Hematopoietic multipotent progenitor cell treated with erythropoietin and hydrocortisone succinate and interleukin-3 and kit ligand, for 6 days (in vitro differentiated cells): ENCODE measurements at places on chromosomes 16 and 17.

DNA sequence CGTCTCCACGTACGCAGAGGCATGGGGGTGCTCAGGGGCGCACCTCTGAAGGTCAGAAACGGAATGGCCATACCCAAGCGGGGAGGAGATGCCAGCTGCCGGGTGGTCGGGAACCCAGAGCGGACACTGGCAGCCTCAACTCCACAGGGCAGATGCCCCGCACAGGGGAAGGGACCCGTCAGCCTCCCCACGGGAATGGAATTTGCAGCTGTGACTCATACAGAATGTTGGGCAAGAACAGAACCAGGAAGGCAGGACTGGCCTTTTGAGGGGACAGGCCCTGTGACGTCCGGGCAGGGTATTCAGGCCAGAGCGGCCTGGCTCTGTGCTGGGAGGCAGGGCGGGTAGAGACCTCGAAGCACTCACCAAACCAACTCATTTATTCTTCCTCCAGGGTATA, 7.5 kb downstream of the TK1 start:
- no peak for DNase-seq

DNA sequence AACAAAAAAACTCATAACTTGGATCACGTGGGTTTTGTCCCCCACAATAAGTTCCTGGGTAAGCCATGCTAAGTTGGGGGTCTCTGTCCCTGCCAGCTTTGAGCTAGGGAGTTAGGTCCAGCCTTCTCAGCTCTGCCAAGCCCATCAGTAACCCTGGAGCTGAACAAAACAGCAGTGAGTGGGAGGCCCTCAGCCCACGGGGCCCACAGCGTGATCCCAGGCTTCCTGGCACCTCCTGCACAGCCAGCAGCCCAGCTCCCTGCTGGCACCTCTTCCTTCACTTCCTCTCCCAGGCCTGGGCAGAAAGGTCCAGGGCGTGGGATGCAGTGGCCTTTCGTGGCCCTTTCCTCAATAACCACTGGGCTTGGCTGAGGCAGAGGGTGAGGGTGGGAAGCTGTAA, 35.5 kb upstream of the CDC42EP4 start:
- DNase-seq, result no peak

- DNase-seq, result no peak
These were observed 2.8 kb downstream of the GRB7 start for GRCh38 chr17:39740357-39741111.

DNA sequence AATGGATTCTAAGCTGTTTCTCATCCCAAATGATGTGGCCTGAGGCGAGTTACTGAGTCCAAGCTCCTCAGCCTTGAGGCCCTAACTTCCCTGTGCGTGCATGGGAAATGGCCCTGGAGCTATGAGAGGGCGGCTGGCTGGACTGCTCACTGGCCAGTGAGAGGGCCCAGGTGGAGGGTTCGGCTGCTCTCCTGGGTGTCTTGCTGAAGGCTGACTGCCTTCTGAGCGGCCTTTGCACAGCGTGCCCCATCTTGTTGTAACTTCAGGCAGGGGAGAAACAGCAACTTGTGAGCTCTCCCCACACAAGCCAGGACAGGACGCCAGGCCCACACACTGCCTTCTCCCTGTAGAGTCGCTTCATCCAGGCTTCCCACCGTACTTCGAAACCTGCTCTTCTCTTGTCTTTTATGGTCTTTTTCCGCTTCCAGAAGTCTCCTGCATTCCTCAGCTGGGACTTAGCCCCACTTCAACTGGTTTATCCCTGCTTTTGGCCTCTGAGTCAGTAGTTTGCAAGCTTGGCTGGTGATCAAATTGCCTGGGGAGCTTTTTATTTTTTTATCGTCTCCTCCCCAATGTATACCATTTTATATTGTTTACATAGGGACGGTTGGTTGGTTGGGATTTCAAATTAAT, 13.3 kb downstream of the CDH3 start:
- DNase-seq, result no peak

DNA sequence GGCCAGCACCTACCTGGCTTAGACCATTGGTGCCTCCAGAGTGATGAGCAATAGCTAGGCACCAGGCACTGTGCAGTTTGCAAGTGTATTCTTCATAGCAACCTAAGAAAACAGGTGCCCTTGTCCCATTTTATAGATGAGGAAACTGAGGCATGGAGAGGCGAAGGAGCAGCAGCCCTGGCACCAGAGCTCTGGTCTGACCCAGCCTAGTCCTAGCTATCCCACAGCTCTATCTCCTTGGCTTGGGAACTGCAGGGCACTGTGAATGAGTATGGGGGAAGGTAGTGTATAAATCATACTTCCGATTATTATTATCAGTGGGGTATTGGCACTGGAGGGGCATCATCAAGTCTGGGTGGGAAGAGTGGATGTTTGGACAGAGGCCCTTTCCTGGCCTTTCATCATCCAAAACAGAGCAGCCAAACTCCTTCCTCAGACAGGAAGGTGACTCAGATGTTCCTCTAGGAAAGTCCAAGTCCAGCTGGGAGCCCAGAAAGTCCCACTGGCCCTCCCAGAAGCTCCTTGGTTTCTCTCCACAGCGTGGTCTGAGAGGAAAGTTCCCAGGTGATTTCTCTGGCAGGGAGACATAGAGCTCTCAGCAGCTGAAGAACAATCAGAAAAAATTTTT, 32.0 kb upstream of the PLLP start:
- DNase-seq, result no peak

GRCh38 chr16:53999841-54000240, 286.7 kb downstream of the IRX3 start:
- DNase-seq, result no peak

GRCh38 chr17:72176516-72176851, 55.7 kb downstream of the SOX9 start:
- no peak for DNase-seq

DNA sequence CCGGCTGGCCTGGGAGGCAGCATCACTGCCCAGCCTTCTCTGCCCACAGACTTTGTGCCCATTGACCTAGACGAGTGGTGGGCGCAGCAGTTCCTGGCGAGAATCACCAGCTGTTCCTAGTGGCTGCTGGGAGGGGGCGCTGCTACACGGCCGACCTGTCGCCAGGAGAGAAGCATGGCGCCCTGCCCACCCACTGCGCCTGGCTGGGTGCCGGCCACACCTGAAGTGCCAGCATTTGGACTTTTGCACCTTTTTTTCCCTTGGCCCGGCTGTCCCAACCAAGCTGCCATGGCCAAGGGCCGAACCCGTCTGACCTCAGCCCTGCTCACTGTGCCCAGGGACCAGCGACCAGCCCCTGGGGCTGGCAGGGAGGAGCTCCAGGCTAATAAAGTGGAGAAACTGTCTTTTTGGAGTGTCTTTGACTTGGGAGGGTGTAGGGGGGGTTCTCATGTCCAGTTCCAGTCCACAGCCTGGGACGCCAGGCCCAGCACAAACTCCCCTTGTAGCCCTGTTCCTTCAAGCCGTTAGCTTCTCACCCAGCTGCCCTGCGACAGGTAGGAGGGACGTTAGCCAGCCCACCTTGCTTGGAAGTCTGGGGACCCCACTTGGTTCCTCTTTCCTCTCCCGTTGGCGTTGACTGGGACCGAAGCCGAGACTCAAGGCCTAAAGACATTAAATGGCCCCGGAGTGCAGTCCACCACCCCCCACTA, 939 bp upstream of the WDR90 start:
- peak; percentile 78 for DNase-seq

GRCh38 chr17:66777689-66778225, 57.2 kb upstream of the CACNG5 start:
- DNase-seq, result peak; percentile 6

- peak; percentile 68 for DNase-seq
These were observed 22.5 kb upstream of the ENPP7 start for GRCh38 chr17:79707931-79708891.

DNA sequence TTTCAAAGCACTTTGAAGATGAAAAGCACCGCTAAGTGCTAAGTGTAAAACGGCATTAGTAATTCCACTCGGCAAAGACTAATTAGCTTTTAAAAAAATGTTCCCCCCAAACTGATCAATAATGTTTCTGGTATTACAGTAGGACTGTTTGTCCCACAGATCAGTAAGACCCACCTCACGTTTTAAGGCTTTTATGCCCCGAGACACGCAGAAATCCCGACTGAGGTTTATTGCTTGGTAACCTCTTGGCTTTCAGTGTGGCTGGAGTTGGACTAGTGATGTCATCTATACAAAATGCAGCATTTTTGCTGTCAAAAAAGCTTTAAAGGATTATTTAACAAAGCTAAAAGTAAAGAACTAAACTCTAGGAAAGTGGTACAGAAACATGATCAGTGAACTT, 414.6 kb upstream of the PSMD7 start:
- no peak for DNase-seq

GRCh38 chr16:72285324-72285723, 113.4 kb upstream of the PMFBP1 start:
- DNase-seq, result no peak

DNA sequence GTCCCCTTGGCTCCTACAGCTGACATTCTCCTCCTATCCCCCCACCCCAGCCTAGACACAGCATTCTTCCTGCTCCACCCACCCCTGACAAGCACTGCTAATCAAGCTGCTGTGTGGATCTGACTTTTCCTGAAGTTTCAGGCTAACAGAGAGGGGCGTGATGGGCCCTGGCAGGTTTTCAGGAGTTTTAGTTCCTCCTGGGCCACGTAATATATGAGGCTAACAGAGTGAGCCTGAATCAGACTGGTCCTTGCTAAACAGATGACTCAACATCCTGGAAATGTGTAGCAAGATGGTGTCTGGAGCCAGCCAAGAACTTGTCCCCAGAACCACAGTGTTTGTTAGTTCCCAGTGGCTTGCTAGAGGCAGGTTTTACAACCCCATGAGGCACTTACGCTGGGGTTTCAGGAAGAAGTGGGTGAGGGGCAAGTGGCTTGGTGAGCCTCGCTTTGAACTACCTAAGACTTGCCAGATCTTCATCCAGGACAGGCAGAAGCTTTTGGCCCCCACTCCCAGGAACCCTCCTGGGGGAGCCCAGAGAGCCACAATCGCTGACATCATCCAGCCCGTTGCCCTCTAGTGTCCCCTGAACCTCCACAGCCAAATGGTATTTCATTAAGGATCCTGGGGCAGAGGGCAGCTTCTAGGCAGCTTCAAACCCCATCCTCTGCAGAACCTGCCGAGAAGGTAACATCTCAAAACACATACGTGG, 15.9 kb downstream of the TMEM92 start:
- DNase-seq, result peak; percentile 57
